Naive thymus-derived CD8-positive, alpha-beta T cell (primary cell): ENCODE measurements at places on chromosomes 5 and 9. TPM values are rescaled to one million over a fixed set of nuclear protein-coding genes. Genes with fewer than 3 reads are reported as not detected.

SIT1 gene
- 91.6 TPM for polyA plus RNA-seq

FOXI1 gene
- not detected for polyA plus RNA-seq

PIGO gene
- polyA plus RNA-seq: 23.3 TPM

ANKRD31 gene
- polyA plus RNA-seq: 0.58 TPM

NUTM2F gene
- not detected for polyA plus RNA-seq
